ENCODE measurements at places on chromosomes 7 and 10. TPM values are rescaled to one million over a fixed set of nuclear protein-coding genes. Genes with fewer than 3 reads are reported as not detected.

GRCh38 chr7:105861224-105861623, 15.2 kb downstream of the ATXN7L1 start:
- no peaks in the 10 kb centered on the region for H3K36me3 ChIP-seq
- H3K4me1 ChIP-seq = peaks cover 13% of the 10 kb centered on the region
- no peaks in the 10 kb centered on the region for H3K27me3 ChIP-seq
- no peak overlapping the region for H3K27ac ChIP-seq

GRCh38 chr7:142592664-142593063, 156.6 kb upstream of the PRSS1 start:
- peaks cover 3% of the 10 kb centered on the region for H3K27me3 ChIP-seq
- no peak for DNase-seq
- H3K4me3 ChIP-seq = no peak overlapping the region
- no peaks in the 10 kb centered on the region for H3K36me3 ChIP-seq
- H3K4me1 ChIP-seq = peaks cover 3% of the 10 kb centered on the region

AKR1C4 gene
- total RNA-seq = not detected

DNA sequence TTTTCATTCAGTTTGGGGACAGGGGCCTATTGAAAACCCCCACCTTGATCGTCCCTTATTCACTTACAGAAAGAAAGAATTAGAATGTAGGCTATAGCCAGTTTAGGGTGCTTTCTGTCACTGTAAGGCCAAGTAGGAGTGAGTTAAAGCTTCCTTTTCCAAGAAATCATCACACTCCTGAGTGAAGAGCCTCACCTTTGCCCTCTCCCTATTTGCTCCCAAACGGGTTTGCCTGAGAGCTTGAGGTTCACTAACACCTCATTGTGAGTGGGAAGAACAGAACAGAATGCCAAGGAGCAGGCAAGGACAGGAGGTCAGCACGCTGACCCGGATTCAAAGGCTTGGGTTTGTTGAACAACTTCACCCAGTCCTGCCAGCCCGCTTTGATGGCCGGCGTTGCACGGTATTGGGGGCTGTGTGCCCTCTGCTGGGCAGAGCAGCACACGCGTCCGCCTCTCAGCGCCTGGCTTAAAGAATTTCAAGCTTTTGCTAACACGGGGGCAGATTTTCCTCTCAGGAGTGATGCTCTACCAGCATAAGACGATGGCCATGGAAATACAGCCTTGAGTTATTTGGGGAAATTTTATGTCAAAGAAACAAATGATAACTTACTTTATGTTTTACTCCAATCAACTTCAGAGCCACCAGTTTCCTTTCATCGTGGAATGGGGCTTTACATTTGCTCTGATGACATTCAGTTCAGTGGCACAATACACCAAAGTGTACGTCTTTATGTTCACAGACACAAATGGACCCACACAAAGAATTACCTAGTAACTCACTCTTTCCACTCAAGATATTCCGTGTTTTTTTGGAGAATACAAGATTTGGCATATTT, 470.0 kb downstream of the SUGCT start:
- peaks cover 9% of the 10 kb centered on the region for H3K4me1 ChIP-seq
- no peak for DNase-seq
- H3K27me3 ChIP-seq = no peaks in the 10 kb centered on the region
- no peaks in the 10 kb centered on the region for H3K36me3 ChIP-seq
- H3K27ac ChIP-seq = no peak overlapping the region
- H3K4me3 ChIP-seq = no peak overlapping the region

DNA sequence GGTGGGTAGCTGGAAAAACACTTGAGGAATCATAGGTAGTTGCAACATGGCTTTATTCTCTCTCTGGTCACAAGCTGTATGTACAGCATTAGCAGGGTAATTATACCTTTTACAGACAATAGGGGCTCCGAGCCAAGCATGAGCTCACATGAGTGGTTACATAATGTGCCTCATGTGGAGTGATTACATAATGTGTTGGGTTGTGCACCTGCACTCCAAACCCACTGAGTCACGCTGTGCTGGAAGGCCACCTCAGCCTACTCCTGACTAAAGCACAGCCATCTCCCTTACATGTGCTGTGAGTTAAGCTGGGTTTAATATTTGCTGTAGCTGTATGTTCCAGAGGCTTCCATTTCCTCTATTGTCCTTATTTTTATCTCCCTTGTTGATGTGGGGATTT, 348.7 kb upstream of the SEMA3C start:
- H3K4me1 ChIP-seq = no peaks in the 10 kb centered on the region
- no peaks in the 10 kb centered on the region for H3K27me3 ChIP-seq

ANKRD2 gene
- 0.67 TPM for total RNA-seq

DNA sequence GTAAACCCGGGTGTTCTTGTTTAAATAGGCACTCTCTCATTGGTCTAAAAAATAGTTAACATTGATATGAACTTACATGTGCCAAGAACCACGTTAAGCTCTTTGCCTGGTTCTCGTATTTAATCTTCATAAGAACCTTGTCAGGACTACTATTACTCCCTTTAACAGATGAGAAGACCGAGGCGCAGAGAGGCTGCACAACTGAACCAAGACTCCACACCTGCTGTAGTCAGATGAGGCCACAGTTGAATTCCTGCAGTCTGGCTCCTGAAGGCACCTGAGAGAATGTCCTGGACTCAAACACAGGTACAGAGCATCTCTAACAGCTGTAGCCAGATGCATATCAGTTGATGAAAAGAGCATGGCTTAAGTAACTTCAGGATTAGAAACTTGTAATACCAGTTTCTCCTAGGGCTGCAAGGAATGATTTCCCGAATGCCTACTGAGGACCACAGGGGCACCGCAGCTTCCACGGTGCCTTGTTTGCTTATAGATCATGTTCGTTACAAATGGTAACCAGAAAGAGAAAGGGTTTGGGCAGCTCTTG, 9.5 kb downstream of the DDC start:
- H3K27me3 ChIP-seq = peaks cover 37% of the 10 kb centered on the region
- no peaks in the 10 kb centered on the region for H3K4me1 ChIP-seq
- H3K4me3 ChIP-seq = no peak overlapping the region
- no peak overlapping the region for H3K27ac ChIP-seq
- no peak for DNase-seq

DNA sequence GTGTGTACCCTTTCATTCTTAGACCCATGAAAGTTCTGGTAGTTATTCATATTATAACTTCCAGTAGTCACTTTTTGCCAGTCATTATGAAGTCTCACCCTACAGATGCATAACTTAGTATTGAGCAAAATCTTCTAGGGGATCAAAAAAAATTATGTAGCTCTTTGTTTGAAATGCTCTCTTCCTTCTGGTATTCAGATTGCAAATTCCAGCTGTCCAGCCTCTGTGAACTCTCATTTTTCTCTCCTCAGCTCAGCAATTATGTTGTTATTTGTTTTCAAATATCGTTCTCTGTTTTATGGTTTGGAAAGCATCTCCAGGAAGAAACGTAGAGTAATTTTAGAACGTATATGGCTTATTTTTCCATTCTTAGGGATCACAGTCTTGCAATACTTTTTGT, 442.5 kb downstream of the SEMA3D start:
- no peaks in the 10 kb centered on the region for H3K36me3 ChIP-seq

TMEM236 gene
- 0.12 TPM for total RNA-seq

FRMPD2 gene
- not detected for total RNA-seq

BHLHA15 gene
- total RNA-seq = not detected

- no peak overlapping the region for H3K27ac ChIP-seq
- DNase-seq = no peak
- H3K4me1 ChIP-seq = no peaks in the 10 kb centered on the region
- H3K36me3 ChIP-seq = peaks cover 5% of the 10 kb centered on the region
- H3K4me3 ChIP-seq = no peak overlapping the region
These were observed 133.8 kb downstream of the CNOT4 start for GRCh38 chr7:135375908-135376699.

- no peak overlapping the region for H3K4me3 ChIP-seq
- H3K27ac ChIP-seq = no peak overlapping the region
- DNase-seq = no peak
- H3K4me1 ChIP-seq = no peaks in the 10 kb centered on the region
- H3K36me3 ChIP-seq = no peaks in the 10 kb centered on the region
These were observed 1262.6 kb upstream of the SORCS1 start for GRCh38 chr10:108427146-108427545.

- no peaks in the 10 kb centered on the region for H3K27me3 ChIP-seq
- no peaks in the 10 kb centered on the region for H3K36me3 ChIP-seq
- H3K27ac ChIP-seq = no peak overlapping the region
- no peak for DNase-seq
These were observed 258.5 kb downstream of the AGMO start for GRCh38 chr7:15303357-15303756.

GSTO2 gene
- total RNA-seq = 0.96 TPM

GRCh38 chr7:101588131-101588935, 40.8 kb downstream of the MYL10 start:
- H3K4me3 ChIP-seq = no peak overlapping the region
- no peaks in the 10 kb centered on the region for H3K27me3 ChIP-seq
- H3K27ac ChIP-seq = no peak overlapping the region

DNA sequence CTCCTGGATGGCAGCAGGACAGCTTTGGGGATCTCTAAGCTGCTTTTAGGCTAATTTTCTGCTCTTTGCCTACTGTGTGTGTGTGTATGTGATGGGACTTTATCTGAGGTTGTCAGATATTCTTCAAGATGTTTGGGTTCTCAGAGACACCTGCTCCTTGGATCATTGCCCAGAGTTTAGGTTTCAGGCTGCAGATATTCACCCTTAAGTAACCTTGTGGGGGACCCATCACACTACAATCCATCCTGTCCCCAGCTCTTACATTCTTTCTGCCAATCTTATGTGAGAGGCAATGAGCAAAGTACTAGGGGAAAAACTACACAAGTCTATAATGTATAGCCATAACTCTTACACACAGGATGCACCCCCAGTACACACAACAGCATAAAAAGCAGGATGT, 263.0 kb upstream of the ZWINT start:
- no peaks in the 10 kb centered on the region for H3K4me1 ChIP-seq
- H3K4me3 ChIP-seq = no peak overlapping the region
- no peak for DNase-seq
- no peaks in the 10 kb centered on the region for H3K27me3 ChIP-seq

DNA sequence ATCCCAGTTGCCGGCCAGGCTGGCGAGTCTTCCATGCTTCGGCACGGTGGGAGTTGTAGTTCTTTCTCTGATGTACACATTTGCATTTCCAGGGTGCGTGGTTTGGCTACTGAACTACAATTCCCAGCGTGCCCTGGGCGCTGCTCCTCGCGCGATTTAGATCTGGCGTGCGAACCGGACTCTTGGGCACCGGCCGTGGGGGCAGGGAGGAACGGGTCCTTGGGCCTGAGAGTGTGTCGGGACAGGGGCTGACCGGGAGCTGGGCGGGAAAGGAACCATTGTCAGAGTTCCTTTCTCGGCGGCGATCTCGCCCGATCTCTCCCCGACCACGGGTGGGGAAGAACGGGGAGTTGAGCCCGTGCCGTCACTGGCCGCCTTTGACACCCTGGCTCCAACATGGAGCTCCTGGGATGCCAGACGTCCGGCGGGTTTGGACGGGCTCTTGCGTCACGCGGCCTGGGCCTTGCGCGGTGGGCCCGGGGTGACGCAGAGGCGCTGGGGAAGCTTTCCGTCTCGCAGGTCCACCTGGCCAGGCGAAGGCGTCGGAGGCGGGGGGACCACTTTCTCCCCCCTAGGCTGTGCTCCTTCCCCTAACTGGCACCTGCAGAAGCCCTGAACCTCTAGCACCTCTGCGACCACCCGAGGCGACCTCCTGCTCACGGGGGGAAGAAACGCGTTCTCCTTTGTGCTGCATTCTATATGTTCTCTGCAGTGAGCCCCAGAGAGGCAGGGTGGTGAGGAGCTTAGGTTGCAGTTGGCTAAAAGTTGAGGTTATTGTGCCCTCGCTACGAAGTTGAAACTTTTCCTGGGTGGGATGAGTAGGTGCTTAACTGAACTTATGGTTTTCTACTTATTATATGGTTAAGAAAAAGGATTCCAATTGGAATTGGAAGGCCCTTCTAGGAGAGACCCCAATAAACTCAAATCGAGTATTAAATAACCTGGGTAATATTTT, 824 bp downstream of the IFRD1 start:
- H3K27me3 ChIP-seq = no peaks in the 10 kb centered on the region
- H3K36me3 ChIP-seq = peaks cover 8% of the 10 kb centered on the region
- peak; percentile 95 for DNase-seq
- H3K4me3 ChIP-seq = peak overlapping the region; percentile 95
- H3K4me1 ChIP-seq = peaks cover 37% of the 10 kb centered on the region

SLIT1 gene
- total RNA-seq = 1.5 TPM

- no peaks in the 10 kb centered on the region for H3K27me3 ChIP-seq
- DNase-seq = no peak
- H3K36me3 ChIP-seq = no peaks in the 10 kb centered on the region
- H3K4me3 ChIP-seq = no peak overlapping the region
- no peaks in the 10 kb centered on the region for H3K4me1 ChIP-seq
- H3K27ac ChIP-seq = no peak overlapping the region
These were observed 169.1 kb downstream of the IMMP2L start for GRCh38 chr7:111393011-111393754.

- DNase-seq = no peak
- no peak overlapping the region for H3K4me3 ChIP-seq
- H3K27me3 ChIP-seq = peaks cover 13% of the 10 kb centered on the region
- no peaks in the 10 kb centered on the region for H3K36me3 ChIP-seq
- H3K27ac ChIP-seq = no peak overlapping the region
These were observed 13.7 kb downstream of the ASB15 start for GRCh38 chr7:123615344-123615743.

GRCh38 chr7:87369216-87369615, 23.8 kb downstream of the CROT start:
- no peaks in the 10 kb centered on the region for H3K27me3 ChIP-seq
- DNase-seq = peak; percentile 74
- peak overlapping the region; percentile 60 for H3K27ac ChIP-seq
- H3K4me1 ChIP-seq = peaks cover 9% of the 10 kb centered on the region
- H3K36me3 ChIP-seq = peaks cover 17% of the 10 kb centered on the region

GRCh38 chr7:68807666-68808065, 790.6 kb upstream of the AUTS2 start:
- H3K36me3 ChIP-seq = peaks cover 1% of the 10 kb centered on the region
- DNase-seq = no peak
- H3K27ac ChIP-seq = no peak overlapping the region
- H3K4me1 ChIP-seq = no peaks in the 10 kb centered on the region
- H3K27me3 ChIP-seq = no peaks in the 10 kb centered on the region

DNA sequence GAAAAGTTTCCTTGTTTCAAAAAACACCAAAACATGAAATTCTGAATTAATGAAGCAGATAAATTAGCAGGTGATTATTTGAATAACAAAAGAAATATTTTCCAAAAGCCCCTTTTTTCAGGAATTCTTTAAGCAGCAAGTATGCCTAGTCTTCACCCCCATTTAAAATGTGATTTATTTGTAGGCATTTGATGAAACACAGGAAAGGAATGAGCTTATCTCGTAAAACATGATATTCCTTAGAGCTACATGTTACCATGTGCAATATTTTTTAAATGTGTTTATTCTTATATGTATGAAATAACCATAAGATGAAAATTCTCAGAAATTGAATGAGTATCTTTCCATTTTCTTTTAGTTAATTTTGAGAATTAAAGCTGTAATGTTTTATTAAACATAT, 106.1 kb downstream of the CHN2 start:
- no peaks in the 10 kb centered on the region for H3K4me1 ChIP-seq
- H3K27ac ChIP-seq = no peak overlapping the region
- no peaks in the 10 kb centered on the region for H3K36me3 ChIP-seq
- no peak for DNase-seq

- no peaks in the 10 kb centered on the region for H3K27me3 ChIP-seq
- no peaks in the 10 kb centered on the region for H3K4me1 ChIP-seq
- no peak overlapping the region for H3K27ac ChIP-seq
- H3K4me3 ChIP-seq = no peak overlapping the region
- DNase-seq = no peak
These were observed 359.1 kb downstream of the GLRX3 start for GRCh38 chr10:130495116-130495862.

GRCh38 chr7:154475864-154476263, 423.7 kb downstream of the DPP6 start:
- H3K36me3 ChIP-seq = no peaks in the 10 kb centered on the region
- DNase-seq = no peak
- H3K27me3 ChIP-seq = no peaks in the 10 kb centered on the region

MBL2 gene
- total RNA-seq = not detected
